Tibial nerve (tissue), 4 donors: ENCODE measurements at places on chromosomes 2 and 18. TPM values are rescaled to one million over a fixed set of nuclear protein-coding genes. Genes with fewer than 3 reads are reported as not detected.

Gene SLC4A5
- 9.2 TPM for total RNA-seq

Gene UGT1A4
- total RNA-seq: not detected

Gene CD207
- total RNA-seq: 0.21 TPM

Gene SH3RF3
- 7.4 TPM for total RNA-seq

Gene STARD6
- total RNA-seq: not detected

Gene SLC11A1
- total RNA-seq: 19.0 TPM

Gene DNAJC5G
- 2.5 TPM for total RNA-seq

Gene KCNG2
- total RNA-seq: 0.84 TPM

Gene MOCOS
- total RNA-seq: 9.6 TPM

Gene CFLAR
- total RNA-seq: 284 TPM

Gene SUPT7L
- 33.2 TPM for total RNA-seq

Gene SLC35F5
- total RNA-seq: 55.5 TPM

Gene ERICH2
- not detected for total RNA-seq

Gene GBX2
- total RNA-seq: not detected

Gene MFSD6
- 87.1 TPM for total RNA-seq

Gene ERFE
- not detected for total RNA-seq

Gene MDH1B
- not detected for total RNA-seq

Gene UGP2
- total RNA-seq: 96.6 TPM

Gene EVA1A
- total RNA-seq: not detected

Gene LPIN1
- total RNA-seq: 202 TPM

Gene LHCGR
- total RNA-seq: 10.5 TPM

Gene GPR35
- 1.5 TPM for total RNA-seq

Gene SNED1
- 167 TPM for total RNA-seq

Gene PARD6G
- total RNA-seq: 10.2 TPM

Gene LINC00305
- total RNA-seq: not detected

Gene CCDC121
- 5.2 TPM for total RNA-seq

Gene TGFA
- 10.9 TPM for total RNA-seq

Gene CTDSP1
- total RNA-seq: 137 TPM

Gene COL4A4
- total RNA-seq: 2.8 TPM

Gene PLEK
- total RNA-seq: 9.8 TPM

Gene STK39
- 12.4 TPM for total RNA-seq

Gene CRYGC
- not detected for total RNA-seq

Gene CCBE1
- 0.30 TPM for total RNA-seq

Gene PSMA8
- total RNA-seq: not detected

Gene GRHL1
- not detected for total RNA-seq

Gene CHN1
- 17.3 TPM for total RNA-seq

Gene PRSS56
- total RNA-seq: not detected

Gene MAB21L4
- not detected for total RNA-seq
